ENCODE measurements at places on chromosomes 2 and 18. TPM values are rescaled to one million over a fixed set of nuclear protein-coding genes. Genes with fewer than 3 reads are reported as not detected.

DNA sequence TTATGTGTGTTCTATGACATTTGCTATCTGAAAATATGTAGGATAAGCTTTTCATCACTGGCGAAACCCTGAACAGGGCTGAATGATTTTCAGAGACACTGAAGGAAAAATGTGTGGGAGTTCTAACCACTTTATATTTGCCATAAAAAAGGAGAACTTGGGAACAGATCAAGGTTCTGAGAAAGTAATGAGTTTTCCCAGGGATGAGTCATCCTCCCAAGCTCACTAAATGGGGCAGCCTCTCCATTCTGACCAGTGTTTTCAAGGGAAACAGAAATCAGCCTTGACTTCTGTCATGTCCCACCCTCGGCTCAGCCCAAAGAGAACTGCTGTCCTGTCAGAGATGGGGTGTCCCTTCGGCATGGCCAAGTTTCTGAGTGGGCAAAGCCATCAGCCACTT lies 2109.8 kb upstream of the CELF4 start:
- peak; percentile 3 for DNase-seq

- DNase-seq, result no peak
Observed at GRCh38 chr2:14301331-14301730, 331.2 kb upstream of the LRATD1 start.

DNA sequence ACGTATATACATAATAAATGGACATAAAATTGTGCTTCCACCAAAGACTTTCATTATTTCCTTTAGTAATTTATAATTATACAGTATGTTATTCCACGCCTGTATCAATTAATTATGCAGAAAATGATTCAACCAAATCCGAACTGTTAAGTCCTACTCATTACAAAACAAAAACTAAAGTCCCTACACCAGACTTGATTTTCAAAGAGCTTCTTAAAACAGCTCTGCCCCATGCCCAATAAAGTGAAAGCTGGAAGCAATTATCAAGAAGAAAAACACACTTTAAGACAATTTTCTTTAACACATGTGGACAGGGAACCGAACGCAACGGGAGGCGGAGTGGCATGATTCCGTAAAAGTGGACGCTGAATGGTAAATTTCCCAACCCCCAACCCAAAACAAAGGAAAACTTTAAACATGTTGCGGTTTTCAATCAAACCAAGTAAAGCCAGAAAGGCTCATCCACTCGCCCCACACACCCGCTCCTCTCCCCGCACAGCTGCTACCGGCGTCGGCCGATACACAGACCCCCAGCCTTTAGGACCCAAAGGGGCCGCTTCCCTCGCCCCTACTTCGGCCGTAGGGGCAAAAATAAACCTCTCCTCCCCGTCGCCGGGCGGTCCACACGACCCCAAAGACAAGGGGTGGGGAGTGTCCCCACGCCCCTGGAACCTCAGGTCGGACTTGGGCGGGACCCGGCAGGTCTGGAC lies 705 bp downstream of the YES1 start:
- DNase-seq, result no peak

- DNase-seq, result no peak
Observed at GRCh38 chr18:39167990-39168389, 1602.4 kb upstream of the CELF4 start.

DNA sequence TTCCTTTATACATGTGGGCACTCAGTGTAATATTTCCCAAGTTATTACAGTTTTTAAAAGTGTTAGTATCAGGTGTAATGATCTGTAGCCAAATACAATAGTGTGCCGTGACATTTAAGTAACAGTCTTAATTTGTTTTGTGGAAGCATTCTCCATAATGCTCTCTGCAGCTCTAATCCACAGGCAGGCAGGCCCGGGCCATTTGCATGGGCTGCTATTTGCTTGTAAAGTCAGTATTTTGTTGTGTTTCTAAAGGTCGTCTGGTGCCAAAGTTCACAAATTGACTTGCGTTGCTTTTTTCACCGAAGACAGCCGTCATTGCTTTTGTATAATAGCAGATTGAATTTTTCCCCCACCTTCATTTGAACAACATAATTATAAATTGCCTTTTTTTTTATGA lies 153.0 kb downstream of the GBX2 start:
- DNase-seq, result no peak

DNA sequence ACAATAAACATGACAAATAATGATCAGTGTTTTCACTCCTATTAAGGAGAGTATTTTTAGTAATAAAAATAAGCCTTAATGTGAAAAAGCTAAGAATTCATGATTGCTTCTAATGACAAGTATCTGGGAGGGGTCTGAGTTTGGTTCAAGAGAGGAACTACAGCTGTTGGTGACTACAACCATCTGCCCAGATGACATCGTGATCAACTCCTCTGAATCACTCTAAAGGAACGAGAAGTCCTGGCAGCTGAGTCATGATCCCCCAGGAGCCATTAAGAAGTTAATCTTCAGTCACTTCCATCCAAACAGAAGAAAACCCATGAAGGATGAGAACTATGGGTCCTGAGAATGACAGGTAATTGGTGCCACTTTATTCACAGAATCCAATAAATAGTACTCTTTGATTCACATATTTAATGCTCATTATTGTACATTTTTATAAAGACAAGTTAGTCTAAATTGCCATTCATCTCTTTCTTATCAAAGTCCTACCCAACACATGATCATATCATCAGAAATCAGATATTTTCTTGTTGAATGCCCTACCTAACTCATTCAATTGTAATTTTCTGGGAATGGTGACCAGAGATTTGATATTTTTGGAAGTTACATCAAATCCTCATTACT lies 6.8 kb downstream of the TFPI start:
- peak; percentile 81 for DNase-seq

DNA sequence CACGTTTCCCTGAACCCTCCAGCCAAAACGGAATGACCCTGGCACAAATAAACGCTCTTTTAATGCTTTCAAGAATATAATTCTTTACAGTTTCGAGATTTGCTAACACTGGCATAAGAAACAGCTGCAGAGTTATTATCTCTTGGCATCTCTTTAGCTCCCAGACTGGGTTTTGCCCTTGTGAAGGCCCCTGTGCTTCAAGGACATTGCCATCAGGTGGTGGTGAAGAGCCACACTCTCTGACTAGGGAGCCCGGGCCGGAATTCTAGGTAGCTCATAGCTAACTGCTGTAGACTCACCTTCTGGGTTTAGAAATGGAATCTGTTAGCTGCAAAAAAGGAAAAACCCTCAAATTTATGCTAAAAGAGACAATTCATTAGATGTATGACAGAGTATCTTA lies 13.3 kb upstream of the GALNT14 start:
- no peak for DNase-seq

DNA sequence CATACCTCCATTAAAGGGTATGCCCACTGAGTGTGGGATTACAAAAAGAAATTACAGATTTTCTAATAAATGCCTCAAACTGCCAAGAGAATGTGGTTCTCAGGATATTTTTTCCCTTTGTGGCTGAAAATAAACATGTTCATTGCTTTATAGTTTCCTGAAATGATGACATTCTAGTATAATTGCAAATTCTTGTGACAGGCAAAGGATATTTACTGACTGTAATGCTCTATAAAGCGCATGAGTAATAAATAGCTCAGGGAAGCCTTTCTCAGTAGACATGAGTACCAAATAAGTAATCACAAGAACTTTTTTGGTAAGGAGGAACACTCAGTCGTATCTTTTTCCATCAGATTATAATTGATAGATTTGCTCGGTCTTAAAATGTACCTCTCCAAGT lies 72.3 kb downstream of the FTCDNL1 start:
- DNase-seq, result no peak

DNA sequence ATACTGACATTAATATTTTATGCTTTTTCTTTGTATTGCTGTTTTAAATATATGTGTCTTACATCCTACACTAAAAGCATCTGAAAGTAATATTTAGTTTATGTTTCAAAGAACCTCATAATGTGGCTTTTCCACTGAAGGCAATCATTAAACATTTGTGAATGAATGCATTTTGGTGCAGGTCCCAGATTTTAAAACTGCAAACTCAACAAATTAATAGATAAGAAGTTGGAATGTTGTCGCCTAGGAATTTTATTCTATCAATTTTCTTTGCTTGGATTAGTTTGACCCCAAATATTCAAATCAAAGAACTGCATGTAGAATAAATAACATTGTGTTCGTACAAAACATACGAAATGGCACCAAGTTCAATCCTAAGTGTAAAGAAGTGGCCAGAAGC lies 44.7 kb downstream of the ATF2 start:
- no peak for DNase-seq

DNA sequence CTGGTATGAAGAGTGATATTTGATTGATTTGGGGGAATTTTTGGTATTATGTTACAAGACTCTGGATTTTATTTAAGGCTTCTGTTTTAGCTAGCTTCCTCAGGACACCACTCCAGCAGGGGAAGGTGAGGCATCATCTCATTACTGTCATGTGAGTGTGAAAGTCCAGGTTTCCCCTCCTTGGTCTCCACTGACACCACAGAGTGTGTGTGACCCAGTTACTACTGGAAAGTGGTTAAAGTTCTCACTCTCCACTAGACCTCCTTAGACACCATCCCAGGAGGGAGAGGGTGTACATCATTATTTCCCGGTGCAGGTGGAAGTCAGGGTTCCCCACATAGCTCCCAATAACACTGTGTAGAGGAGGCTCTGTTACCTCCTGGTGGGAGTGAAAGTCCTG lies 35.8 kb upstream of the EPG5 start:
- DNase-seq, result no peak

DNA sequence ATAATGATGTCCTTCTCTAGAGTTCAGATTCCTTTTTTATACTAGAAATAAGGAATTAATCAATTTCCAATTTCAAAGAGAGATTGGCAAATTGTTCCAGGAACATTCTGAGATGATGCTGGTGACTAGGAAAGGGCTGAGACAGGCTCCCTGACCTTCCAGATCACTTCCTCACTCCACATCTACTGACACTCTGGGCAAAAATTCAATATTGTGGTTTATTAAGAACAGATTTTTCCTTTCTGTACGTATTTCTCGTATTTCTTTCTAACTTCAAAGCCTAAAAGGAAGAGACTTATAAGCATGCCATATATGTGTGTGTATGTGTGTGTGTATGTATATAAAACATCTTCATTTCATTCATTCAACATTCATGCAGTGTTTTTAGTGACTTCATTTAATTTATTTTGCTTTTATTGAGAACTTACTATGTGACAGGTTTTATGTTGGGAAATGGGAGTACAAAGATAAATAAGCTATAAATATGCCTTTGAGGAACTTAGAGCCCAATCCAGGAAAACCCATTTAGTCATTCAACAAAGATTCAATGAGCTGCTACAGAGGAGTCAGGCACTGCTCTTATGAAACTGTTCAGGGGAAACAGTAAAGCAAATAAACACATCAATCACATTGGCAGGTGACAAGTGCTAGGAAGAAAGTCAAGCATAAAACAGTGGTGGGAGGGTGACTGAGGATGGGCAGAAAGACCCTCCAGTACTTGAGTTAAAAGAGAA lies 137.9 kb downstream of the RDH14 start:
- DNase-seq, result no peak

DNA sequence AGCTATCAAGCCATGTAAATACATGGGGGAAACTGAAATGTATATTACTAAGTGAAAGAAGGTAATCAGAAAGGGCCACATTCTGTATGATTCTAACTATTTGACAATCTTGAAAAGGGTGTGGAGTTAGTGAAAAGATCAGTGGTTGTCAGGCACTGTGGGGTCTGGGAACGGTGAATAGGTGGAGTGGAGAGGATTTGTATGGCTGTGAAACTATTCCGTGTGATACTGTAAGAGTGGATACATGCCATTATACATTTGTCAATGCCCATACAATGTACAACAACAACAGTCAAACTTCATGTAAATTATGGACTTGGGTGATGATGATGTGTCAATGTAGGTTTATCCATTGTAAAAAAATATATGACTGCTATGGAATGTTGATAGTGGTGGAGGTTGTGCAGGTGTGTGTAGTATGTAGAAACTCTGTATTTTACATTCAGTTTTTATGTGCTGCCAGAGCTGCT lies 1116.2 kb downstream of the SUCLG1 start:
- DNase-seq, result no peak

DNA sequence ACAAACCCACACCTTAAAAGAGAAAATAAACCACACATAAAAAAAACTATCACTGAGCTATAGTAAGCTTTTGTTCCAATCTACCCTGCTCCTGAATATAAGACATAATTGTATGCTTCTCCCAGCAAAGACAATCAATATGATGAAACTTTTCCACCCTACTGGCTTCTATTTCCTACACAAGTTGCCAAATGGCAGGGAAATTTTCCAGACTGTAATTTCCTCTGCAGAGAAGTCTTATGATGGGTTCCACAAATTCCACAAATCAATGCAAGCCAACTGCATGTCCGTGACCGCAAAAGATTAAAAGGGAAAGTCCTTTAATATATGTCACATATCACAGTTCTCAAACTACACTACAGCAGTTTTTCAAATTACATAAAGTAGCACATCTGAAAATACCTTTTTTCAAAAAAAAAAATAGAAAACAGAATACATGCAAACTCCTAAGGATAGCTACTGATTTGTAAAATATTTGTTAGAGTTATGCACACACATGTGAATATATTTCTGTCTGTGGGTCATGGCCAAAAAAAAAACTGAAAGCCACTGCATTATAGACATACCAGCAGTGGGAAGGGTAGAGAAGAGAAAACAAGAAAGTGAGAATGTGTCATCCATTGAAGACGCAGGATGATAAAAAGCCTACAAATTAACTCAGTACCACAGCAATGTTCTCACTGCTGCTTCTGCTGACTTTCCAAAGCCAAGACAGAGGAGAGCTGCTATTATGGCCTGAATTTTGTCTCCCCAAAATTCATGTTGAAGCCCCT lies 61.4 kb downstream of the RPL31 start:
- no peak for DNase-seq

DNA sequence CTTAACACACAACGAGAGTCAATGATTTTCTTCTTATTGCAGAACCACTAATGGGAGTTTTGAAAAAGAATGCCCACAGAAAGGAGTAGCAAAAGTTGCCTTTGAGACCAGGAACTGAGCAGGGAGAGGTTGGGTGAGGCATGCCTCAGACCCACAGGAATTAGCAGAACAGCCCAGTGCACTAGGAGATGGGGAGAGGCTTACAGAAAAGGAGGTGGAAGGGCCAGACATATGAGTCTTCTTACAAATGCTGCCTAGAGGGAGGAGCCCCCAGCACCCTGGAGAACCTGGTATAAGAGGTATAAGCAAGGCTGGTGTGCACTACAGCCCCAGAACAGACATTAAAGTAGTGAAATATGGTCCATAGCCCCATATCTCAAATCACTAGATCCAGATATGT lies 162.0 kb downstream of the DTNA start:
- DNase-seq, result no peak

- no peak for DNase-seq
Observed at GRCh38 chr2:56084111-56084901, 99.5 kb upstream of the CCDC85A start.

ZSWIM2 gene
- 0.10 TPM for polyA plus RNA-seq

WBP1 gene
- 56.0 TPM for polyA plus RNA-seq

SERPINB13 gene
- polyA plus RNA-seq, result not detected

LOXHD1 gene
- polyA plus RNA-seq, result not detected

ZNF521 gene
- 25.9 TPM for polyA plus RNA-seq

AGXT gene
- not detected for polyA plus RNA-seq

DCDC2C gene
- polyA plus RNA-seq, result not detected

COX7A2L gene
- polyA plus RNA-seq, result 204 TPM

PDE1A gene
- polyA plus RNA-seq, result 4.3 TPM

All from AG04450 (cell line).